ENCODE measurements at places on chromosomes 7 and 10. TPM values are rescaled to one million over a fixed set of nuclear protein-coding genes. Genes with fewer than 3 reads are reported as not detected.
A peak's percentile ranks its signal among the peaks of the same experiment; 100 is the strongest.

DNA sequence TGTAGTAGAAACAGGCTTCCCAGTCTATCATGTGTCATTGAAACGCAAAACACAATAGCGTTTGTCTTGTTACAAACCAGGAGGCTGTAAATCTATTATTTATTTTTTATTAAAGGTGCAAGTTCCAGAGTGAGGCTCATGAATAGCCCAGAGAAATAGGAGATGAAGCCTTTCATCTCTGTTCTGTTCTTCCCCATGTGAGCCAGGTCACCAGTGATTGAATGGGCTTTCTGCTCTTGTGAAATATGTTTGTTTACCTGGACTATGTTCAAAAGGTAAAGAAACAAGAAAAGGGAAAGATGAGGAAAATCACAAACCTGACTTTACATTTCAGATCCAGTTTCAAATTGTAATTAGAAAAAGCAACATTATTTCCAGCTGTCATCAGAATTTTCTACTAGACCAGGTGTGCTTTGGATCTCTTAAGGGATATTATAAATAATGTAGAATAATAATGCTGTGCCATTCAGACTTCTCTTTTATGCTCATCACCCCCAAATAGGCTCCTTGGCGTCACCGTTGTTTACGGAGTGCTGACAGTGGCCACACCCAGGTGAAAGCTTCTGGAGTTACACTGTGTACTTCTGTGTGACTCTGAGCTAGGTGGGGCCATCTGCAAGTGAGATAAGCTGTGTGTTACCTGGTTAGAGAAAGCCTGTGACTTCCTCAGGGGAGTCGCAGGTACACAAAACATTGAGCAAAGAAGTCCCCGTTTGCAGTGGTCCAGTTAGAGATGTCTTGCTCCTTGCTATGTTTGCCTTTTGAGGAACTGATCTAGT lies 274.9 kb downstream of the SDK1 start:
- H3K27me3 ChIP-seq: no peaks in the 10 kb centered on the region
- no peak overlapping the region for H3K27ac ChIP-seq
- peak; percentile 59 for DNase-seq
- no peak overlapping the region for H3K4me3 ChIP-seq

Gene ZP3
- 4.4 TPM for total RNA-seq

GRCh38 chr7:1054438-1054837 lies 10.1 kb downstream of the GPR146 start:
- no peaks in the 10 kb centered on the region for H3K4me1 ChIP-seq
- DNase-seq: no peak
- no peaks in the 10 kb centered on the region for H3K36me3 ChIP-seq

DNA sequence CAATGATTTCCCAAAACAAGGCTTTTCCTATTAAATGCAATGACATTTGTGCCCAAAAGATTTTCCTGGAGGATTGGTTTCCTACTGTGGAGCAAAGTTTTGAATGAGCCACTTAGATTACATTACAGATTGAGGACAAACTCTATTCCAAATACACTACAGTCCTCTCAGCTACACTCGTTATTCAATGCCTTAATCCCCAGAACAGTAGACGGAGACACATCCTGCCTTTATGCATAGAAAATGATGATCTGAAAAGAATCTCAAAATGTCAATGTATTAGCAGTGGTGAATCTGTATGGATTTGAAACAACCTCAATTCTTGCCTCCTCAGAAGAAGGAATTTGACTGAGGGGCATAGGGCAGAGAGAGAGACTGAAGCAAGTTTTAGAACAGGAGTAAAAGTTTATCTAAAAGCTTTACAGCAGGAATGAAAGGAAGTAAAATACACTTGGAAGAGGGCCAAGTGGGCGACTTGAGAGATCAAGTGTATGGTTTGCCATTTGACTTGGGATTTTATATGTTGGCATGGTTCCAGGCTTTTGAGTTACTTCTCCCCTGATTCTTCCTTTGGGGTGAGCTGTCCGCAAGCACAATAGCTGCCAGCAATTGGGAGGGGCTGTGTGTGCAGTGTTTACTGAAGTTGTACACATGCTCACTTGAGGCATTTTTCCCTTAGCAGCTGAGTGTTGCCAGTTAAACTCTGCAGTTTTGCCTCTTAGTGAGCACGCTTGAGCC lies 891.9 kb upstream of the MBL2 start:
- H3K27me3 ChIP-seq: no peaks in the 10 kb centered on the region
- peak; percentile 13 for DNase-seq
- no peaks in the 10 kb centered on the region for H3K36me3 ChIP-seq

Gene NUTM2E
- total RNA-seq: 1.6 TPM

Gene ERLIN1
- 14.3 TPM for total RNA-seq

DNA sequence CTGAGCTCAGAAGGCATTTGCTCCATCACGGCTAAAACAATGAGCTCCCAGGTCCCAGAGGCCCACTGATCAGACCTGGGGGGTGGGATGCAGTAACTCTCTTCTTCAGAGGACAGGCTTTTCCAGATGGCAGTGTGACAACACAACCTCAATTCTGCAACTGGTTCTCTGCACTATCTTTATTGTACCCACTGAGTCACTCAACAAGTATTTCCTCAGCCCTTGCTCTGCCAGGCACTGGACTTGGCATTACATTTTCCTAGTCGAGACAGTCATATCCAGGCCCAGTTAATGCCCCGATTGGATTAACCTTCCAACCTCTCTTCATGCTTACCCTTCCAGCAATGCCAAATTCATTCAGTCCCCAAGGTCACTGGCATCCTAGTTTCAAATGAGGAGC lies 72.6 kb downstream of the JAZF1 start:
- H3K27ac ChIP-seq: no peak overlapping the region
- no peak for DNase-seq
- no peaks in the 10 kb centered on the region for H3K36me3 ChIP-seq
- H3K4me1 ChIP-seq: peaks cover 18% of the 10 kb centered on the region
- no peak overlapping the region for H3K4me3 ChIP-seq

Gene CYP2C8
- 3.4 TPM for total RNA-seq

DNA sequence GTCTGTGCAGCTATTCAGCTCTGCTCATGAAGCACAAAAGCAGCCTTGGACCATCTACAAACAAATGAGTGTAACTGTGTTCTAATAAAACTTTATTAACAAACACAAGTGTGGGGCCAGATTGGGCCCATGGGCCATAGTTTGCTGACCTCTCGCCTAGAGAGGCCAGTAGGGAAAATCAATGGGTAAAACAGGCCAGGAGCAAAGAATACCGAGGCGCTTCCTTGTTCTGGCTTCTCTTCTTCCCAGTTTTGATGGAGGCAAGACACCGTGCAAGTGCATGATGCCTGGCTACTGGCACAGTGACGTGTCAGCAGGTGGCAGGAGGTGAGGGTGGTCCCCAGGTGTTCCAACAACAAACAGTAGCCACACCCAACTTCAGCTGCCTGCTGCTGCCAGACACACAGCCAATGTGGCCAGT lies 94.3 kb upstream of the SDK1 start:
- peaks cover 14% of the 10 kb centered on the region for H3K4me1 ChIP-seq
- H3K27me3 ChIP-seq: no peaks in the 10 kb centered on the region
- H3K36me3 ChIP-seq: no peaks in the 10 kb centered on the region

Gene TBXAS1
- total RNA-seq: 3.6 TPM

GRCh38 chr10:63712717-63713115 lies 191.5 kb downstream of the REEP3 start:
- no peaks in the 10 kb centered on the region for H3K36me3 ChIP-seq
- peak overlapping the region; percentile 90 for H3K27ac ChIP-seq
- DNase-seq: no peak
- H3K27me3 ChIP-seq: no peaks in the 10 kb centered on the region

Gene SMKR1
- 3.4 TPM for total RNA-seq

DNA sequence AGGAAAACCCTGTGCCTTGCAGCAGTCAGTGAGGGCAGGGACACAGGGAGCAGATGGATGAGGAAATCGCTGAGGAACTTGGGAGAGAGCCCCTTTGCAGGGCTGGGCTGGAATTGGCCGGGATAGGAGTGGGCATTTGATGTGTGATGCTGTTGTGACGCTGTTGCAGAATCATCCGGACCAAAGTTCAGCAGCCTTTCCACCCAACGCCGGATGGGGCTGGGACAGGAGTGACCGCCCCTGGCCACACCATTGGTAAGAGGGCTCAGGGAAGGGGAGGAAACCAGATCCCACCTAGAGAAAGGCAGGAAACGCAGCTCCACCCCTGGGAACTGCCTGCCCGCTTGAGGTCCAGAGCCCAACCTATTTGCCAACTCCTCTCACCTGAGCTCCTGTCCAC lies 33.9 kb downstream of the PAX2 start:
- no peaks in the 10 kb centered on the region for H3K36me3 ChIP-seq
- H3K4me3 ChIP-seq: no peak overlapping the region
- no peak for DNase-seq
- no peak overlapping the region for H3K27ac ChIP-seq

Gene VAX1
- not detected for total RNA-seq

DNA sequence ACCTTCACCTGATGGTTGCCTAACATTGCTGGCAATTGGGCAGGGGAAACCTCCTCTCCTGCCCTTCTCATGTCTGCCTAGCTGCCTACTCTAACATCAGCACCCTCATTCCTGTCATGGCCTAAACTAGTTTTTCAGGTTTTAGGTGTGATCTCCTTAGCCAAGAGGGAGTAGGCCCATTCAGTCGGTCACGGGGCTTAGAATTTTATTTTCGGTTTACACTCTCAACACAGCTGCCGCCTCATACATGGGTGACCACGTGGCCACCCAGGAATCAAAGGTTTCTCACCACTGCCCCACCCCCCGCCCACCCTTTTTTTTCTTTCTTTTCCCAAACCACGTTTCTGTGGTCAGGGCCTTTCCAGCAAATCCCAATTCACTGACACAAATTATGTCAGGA lies 97.2 kb downstream of the RALA start:
- no peaks in the 10 kb centered on the region for H3K36me3 ChIP-seq
- H3K27ac ChIP-seq: peak overlapping the region; percentile 60
- H3K4me1 ChIP-seq: peaks cover 17% of the 10 kb centered on the region
- no peak overlapping the region for H3K4me3 ChIP-seq

Gene ADARB2
- 12.2 TPM for total RNA-seq

- H3K4me1 ChIP-seq: peaks cover 6% of the 10 kb centered on the region
- H3K27me3 ChIP-seq: no peaks in the 10 kb centered on the region
- no peak overlapping the region for H3K4me3 ChIP-seq
Measured at GRCh38 chr10:124686707-124687376, 57.3 kb downstream of the FAM53B start.

Measured in body of pancreas (tissue), 4 donors.